Activated CD4-positive, alpha-beta T cell treated with anti-CD3 and anti-CD28 coated beads, Interleukin-10, Interleukin-2, amounts not matched to agents 100 ng/mL and 50 ng/mL, durations not matched to agents 16 hours and 8 hours (primary cell): ENCODE measurements at places on chromosomes 11 and 22.
A peak's percentile ranks its signal among the peaks of the same experiment; 100 is the strongest.

- no peak for DNase-seq
Measured at GRCh38 chr11:67422891-67423290, 5.4 kb upstream of the RPS6KB2 start.

- no peak for DNase-seq
Measured at GRCh38 chr11:415640-416041, 842 bp upstream of the SIGIRR start.

- no peak for DNase-seq
Measured at GRCh38 chr22:26970809-26971394, 313.5 kb downstream of the MIAT start.

- peak; percentile 69 for DNase-seq
Measured at GRCh38 chr11:61092280-61092766, 10.0 kb upstream of the CD5 start.

GRCh38 chr11:66473167-66473566 is 6.5 kb downstream of the PELI3 start:
- DNase-seq = no peak

- no peak for DNase-seq
Measured at GRCh38 chr22:22078329-22078728, 95.7 kb upstream of the TOP3B start.

DNA sequence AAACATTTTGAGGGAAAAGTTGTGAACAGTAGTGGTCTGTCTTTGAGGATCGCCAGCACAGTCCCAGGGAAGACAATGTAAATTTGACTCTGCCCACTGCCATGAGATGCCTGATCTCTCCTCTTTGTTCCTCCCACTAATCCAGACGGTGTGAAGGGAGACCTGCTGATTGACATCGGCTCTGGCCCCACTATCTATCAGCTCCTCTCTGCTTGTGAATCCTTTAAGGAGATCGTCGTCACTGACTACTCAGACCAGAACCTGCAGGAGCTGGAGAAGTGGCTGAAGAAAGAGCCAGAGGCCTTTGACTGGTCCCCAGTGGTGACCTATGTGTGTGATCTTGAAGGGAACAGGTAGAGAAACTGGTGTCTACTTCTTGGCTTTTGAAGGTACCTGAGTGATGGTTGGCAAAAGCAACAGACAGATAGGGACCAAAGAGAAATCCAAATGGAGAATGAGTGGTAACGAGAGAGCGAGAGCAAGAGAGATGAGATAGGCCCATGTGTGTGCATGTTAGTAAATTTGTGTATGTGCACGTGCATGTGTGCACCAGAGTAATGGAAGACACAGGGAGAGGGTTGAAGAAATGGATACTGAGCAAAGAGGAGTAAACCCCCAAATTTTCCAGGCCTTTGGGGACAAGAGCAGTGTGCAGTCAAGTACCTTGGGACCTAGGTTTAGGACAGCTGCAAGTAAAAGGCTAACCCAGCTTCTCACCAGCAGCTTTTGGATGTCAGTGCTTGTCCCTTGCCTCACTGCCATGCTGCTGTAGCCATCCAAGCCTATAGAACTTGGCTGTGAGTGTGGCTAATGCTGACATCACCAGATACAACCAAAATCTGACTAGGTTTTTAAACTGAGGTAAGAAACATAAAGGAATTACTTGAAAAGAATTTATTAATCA is 1.9 kb downstream of the NNMT start:
- no peak for DNase-seq

- DNase-seq = peak; percentile 96
Measured at GRCh38 chr22:21766691-21767462, 31.3 kb upstream of the YPEL1 start.

GRCh38 chr22:32018056-32018455 is 25.0 kb upstream of the SLC5A1 start:
- no peak for DNase-seq

DNA sequence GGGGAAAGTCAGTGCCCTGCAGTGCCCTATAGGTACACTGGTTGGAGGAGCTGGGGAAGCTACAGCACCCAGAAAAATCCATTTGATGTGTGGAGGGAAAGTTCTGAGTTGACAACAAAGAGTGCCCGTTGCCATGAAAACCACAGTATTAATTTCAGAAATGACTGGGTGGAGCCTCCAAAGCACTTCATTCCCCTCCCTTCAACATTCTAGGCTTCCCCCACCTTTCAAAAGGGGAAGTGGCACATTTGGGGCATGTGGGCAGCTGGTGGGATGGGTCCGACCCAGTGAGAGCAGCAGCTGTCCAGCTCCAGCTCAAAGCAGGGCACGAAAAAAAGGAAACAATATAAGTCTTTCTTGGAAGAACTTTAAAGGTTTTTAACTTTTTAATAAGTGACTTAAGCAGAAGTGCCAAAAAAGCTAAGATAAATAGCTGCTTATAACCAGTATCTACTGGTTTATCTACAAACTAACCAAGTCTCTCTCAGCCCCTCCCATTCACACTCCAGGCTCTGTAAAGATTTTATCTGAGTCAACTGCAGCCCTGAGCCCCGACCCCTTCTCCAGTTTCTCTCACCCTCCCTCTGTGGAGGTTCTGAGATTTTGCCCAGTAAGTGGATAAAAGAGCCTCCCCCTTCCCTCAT is 9.0 kb upstream of the AHNAK start:
- peak; percentile 94 for DNase-seq

DNA sequence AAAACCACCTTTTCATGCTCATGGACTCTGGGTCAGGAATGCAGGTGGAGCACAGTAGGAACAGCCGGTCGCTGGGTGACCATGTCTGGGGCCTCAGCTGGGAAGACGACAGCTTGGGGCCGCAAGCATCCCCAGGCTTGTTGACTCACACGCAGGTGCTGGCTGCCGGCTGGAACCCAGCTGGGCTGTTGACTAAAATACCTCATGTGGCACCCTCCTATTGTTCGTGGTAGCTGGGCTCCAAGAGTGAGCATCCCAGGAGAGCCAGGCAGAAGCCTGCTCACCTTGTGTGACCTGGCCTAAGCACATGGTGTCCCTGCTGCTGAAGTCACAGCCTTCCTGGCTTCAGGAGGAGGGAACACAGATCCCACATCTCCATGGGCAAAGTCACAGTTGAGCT is 9.4 kb downstream of the DPP3 start:
- DNase-seq = no peak

DNA sequence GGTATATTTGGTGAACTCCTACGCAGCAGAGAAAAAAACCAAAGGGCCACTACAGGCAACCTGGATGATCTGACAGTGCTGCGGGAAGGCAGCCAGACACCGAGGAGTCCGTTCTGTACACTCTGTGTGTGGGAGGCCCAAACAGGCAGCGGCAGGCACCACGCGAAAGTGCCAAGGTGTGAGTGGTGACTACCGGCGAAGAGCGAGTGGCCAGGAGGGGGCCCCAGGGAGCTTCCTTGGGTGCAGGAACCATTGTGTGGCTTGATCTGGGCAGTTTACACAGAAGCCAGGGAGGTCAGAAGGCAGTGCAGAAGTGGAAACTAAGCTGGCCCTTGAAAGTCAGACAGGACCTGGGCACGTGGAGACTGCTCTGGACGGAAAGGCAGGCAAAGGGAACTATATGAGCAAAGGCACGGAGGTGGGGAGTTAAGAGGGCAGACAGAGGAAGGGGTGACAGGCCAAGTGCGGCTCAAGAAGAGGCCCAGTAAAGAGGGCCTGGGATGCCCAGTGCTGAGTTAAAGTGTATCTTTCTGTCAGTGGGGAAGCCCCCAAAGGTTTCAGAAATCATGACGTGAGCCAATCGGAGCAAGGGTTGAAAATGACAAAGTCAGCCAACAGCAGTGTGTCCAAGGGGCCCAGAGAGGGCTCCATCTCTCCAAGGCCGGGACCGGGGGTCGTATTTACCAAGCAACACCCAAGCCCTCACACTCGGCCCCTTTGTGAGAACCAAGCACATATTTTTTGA is 10.6 kb downstream of the TMEM184B start:
- peak; percentile 50 for DNase-seq

DNA sequence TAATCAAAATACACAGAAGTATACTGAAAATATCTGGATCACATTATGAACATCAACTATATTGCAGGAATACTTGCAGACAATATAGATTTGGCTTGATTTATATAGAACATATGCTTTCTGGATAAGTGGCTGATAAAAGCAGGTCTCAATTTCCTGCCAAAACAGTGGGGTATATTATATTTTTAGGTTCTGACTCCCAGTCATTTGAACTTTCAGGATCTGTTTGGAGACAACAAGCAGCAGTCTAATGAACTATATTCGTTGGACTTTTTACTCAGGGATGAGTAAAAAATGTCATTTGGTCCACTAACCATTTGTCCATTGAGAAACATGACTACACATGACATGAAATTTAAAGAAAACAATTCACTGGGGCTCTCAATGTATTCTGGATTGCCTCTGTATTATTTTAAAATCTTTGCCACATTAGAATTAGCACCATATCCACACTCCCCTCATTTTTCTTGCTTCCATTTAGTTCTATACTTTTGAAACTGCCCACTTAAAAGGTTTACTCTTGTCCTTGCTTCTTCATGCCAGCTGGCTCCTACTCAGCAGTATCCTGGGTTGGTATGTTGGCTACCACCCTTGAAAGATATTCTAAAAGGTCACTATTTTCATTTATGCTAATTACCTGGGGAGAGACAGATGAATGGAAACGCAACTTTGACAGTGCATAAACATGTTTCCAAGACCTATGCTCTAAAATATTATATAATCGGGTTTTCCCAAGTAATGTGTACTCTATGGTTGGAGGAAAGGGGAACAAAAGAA is 153.0 kb downstream of the APOL5 start:
- no peak for DNase-seq

- DNase-seq = no peak
Measured at GRCh38 chr11:61963016-61963281, 4.5 kb downstream of the FTH1 start.

DNA sequence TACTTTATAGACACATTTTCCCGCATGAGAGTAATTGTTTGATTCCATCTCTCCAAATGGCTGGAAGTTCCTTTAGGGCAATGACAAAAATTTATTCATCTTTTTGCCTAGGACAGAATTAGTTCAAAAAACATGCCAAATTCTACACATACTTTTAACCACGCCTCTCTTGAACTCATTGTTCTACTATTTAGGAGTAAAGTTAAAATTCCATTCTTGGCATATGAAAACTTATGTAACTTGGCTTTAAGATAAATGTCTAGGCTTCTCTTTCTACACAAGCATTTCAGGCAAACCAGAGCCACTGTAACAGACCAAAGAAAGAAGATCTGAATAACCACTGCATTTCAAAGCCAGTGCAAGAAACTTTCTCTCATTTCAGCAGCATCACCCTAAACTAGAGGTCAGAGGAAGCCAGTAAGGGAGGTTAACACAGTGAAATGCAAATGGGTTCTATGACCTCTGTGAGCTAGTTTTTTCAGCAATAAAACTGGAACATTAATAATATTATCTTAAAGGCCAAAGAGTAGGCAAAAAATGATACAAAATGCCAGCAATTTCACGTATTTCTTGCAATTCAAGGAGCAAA is 73.0 kb downstream of the RSF1 start:
- no peak for DNase-seq

DNA sequence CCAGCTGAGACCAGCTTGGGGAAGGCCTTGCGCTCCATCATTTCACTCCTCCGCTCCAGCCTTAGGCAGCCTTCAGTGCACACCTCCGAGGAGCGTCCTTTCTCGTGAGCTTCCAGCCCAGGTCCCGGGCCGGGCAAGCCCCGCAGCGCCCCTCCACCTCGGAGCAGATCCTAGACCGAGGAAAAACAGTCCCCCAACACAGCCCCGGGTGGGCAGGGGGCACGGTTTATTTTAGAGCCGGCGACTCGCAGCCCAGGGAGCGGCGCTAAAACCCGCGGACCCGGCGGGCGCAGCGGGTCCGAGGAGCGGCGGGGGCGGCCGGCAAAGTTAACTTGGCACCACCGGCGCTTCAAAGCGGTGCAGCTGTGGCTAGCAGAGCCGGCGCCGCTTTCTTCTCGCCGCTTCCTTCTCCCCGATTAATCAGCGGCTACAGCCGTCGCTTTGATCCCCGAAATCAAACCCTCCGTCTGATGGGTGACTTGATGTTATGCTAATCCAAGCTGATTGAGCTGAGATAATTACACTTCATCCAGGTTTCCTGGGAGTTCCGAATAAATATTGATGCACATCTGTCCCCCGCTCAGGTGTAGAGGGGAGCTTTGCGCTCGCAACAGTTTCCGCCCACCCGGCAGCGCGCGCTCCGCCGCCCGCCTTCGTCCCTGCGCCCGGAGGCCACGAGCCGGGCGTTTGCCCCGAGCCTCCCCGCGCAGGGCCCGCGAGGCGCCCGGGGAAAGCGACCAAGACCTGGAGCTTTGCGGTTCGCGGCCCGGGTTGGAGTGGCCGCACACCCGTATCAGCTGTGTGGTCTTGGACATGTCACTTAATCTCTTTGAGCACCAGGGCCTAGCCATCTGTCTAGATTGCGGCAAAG is 192.7 kb downstream of the BUD13 start:
- no peak for DNase-seq

GRCh38 chr22:37633089-37633624 is 6.3 kb upstream of the SH3BP1 start:
- DNase-seq = peak; percentile 69
